ENCODE measurements at places on chromosomes 4 and X.

DNA sequence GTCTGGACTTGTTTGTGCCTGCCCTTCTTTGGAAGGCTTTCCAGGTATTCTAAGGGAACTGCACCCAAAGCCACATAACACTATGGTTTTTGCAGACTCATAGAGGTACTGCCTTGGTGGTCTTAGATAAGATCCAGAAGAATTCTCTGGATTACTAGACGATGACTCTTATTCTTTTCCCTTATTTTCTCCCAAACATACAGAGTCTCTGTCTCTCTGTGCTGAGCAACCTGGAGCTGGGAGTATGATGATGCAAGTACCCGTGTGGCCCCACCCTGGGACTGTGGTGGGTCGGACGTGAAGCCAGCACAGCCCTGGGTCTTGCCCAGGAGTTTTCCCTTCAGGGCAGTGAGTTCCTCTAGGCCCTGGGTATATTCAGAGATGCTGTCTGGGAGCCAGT is 1342.4 kb upstream of the TENM3 start:
- no peak for DNase-seq

- no peak for DNase-seq
These were observed 45.6 kb downstream of the SOD3 start for GRCh38 chr4:24840826-24841543.

DNA sequence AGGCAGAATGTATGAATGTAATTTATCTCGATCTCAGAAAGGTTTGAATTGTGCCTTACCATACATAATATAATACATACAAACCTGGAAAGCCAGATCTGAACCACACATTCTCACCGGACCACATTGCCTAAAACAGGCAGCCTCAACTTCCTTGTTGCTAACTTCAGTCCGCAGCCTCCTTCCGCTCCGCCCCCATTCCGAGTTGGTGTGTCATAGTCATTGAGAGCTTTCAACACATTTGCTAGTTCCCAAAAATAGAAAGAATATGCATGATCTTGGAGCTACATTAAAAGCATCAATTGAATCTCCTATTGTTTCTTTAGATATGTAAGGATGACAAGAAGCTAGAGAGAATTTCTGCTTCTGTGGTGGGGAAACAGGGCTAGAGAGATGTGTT is 127.2 kb downstream of the ARHGEF9 start:
- peak; percentile 0 for DNase-seq

- no peak for DNase-seq
These were observed 206.7 kb downstream of the SHROOM3 start for GRCh38 chr4:76641758-76642157.

- no peak for DNase-seq
These were observed 133.1 kb downstream of the PLS3 start for GRCh38 chrX:115694028-115694427.

Measured in HCT116 (cell line).